Pancreas (tissue), 10 donors: ENCODE measurements at places on chromosomes 4 and X.

DNA sequence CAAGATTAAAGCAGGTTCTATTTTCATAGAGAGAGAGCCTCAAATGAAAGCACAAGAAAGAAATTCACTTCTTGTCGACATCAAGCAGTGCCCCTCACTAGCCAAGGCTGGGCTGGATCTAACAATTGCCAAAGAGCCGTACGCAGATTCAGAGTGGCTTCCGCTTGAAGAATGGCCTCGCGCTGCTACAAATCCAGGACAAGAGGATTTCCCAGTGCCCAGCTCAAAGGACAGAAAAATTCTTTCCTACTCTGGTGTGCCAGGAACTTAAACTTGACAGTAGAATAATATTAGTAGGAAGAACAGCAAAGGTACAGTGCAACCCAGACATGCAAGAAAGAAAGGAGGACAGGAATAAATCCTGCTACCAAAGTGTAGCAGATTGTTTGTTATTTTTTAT lies 56.5 kb upstream of the PPARGC1A start:
- no peaks in the 10 kb centered on the region for H3K27me3 ChIP-seq
- H3K27ac ChIP-seq = no peak overlapping the region
- no peak for DNase-seq
- H3K36me3 ChIP-seq = no peaks in the 10 kb centered on the region

- H3K27ac ChIP-seq = no peak overlapping the region
- no peaks in the 10 kb centered on the region for H3K36me3 ChIP-seq
- H3K27me3 ChIP-seq = peaks cover 10% of the 10 kb centered on the region
- H3K4me1 ChIP-seq = no peaks in the 10 kb centered on the region
- no peak for DNase-seq
Measured at GRCh38 chrX:16304751-16305150, 137.5 kb downstream of the MAGEB17 start.

DNA sequence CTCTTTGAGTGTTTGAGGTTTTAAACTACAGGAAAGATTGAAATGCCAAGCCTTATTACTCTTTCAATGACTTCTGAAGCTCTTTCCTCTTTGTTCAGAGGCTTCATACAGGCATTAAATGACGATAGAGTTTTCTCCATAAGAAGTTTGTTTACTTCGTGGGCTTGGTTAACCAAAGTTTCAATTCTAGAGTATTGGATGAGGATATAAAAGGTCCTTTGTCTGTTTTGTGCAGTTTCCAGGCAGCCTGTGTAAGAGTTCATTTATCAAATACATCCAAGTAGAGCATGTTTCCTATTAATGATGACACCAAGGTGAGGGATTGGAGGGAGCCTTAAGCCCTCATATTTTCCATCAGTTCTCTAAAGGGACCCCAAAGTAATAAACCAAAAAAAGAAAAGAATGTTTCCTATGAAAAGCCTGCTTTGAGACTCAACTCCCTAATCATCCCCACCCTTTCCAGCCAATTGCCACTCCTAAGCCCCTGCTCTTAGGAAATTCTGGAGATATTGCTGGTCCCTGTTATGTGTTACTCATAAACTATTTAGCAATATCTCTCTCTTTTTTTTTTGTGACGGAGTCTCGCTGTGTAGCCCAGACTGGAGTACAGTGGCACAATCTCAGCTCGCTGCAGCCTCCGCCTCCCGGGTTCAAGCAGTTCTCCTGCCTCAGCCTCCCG lies 106.2 kb upstream of the IL13RA1 start:
- H3K27me3 ChIP-seq = peaks cover 5% of the 10 kb centered on the region
- H3K4me3 ChIP-seq = no peak overlapping the region
- H3K36me3 ChIP-seq = no peaks in the 10 kb centered on the region
- no peak overlapping the region for H3K27ac ChIP-seq

DNA sequence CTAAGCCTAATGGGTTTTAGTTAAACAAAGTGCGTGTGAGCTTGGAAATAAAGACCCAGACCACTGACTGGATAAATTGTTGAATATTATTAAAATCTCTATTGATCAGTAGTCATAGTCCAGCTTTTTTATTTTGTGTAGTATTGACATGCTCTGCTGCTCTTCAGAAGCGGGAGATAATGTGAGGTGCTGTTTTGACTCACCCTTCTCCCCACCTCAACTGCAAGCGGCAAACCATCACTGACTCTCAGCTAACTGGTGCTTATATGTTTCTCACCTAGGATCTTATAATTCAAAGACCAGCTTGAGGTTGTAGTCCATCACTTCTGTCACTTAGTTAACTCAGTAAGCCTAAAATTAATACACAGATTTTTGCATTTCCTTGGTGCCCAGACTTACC lies 72.2 kb downstream of the COMMD8 start:
- H3K4me3 ChIP-seq = no peak overlapping the region
- no peak overlapping the region for H3K27ac ChIP-seq
- H3K36me3 ChIP-seq = no peaks in the 10 kb centered on the region
- DNase-seq = no peak
- no peaks in the 10 kb centered on the region for H3K4me1 ChIP-seq

GRCh38 chrX:105822138-105823091 lies at the start of gene NRK:
TSS of gene NRK (plus strand) at chrX:105822539. CDS start at chrX:105822846, 307 bp downstream.
- H3K27me3 ChIP-seq = peaks cover 52% of the 10 kb centered on the region
- H3K36me3 ChIP-seq = no peaks in the 10 kb centered on the region
- no peaks in the 10 kb centered on the region for H3K4me1 ChIP-seq
- no peak for DNase-seq
- H3K4me3 ChIP-seq = no peak within 1 kb of the TSS

- DNase-seq = no peak
- H3K4me3 ChIP-seq = no peak overlapping the region
- no peak overlapping the region for H3K27ac ChIP-seq
Measured at GRCh38 chr4:22045051-22045630, 96.6 kb upstream of the KCNIP4 start.

DNA sequence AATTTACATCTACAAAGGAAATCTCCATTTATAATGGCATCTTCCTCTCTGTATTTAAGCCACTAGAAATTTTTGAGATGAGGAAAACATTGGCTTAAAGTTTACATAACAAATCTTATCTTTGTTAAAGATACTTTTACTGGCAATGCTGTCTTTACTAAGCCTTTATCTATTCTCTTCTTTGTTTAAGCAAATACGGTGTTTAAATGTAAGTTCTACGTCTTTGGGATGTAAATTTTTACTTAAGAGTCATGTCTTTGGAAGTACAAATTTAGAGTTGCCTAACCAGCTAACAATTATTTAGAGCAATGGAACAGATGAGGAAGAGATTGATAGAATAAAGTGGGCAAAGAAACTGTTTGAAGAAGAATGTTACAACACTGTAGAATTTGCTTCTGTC lies 1024.0 kb upstream of the PCDH10 start:
- DNase-seq = no peak
- H3K4me1 ChIP-seq = no peaks in the 10 kb centered on the region
- H3K27me3 ChIP-seq = no peaks in the 10 kb centered on the region
- H3K36me3 ChIP-seq = no peaks in the 10 kb centered on the region
- no peak overlapping the region for H3K4me3 ChIP-seq
